ENCODE measurements at places on chromosomes 2 and 18. TPM values are rescaled to one million over a fixed set of nuclear protein-coding genes. Genes with fewer than 3 reads are reported as not detected.
A peak's percentile ranks its signal among the peaks of the same experiment; 100 is the strongest.

RMDN2 gene
- total RNA-seq: 55.6 TPM

ZSWIM2 gene
- total RNA-seq: not detected

IL1A gene
- not detected for total RNA-seq

SP5 gene
- total RNA-seq: 9.2 TPM

DNAJC5G gene
- total RNA-seq: 0.61 TPM

VPS4B gene
- total RNA-seq: 41.2 TPM

SMARCAL1 gene
- 15.3 TPM for total RNA-seq

RAMP1 gene
- 49.1 TPM for total RNA-seq

KCNG3 gene
- total RNA-seq: 9.2 TPM

SYT4 gene
- total RNA-seq: not detected

DNA sequence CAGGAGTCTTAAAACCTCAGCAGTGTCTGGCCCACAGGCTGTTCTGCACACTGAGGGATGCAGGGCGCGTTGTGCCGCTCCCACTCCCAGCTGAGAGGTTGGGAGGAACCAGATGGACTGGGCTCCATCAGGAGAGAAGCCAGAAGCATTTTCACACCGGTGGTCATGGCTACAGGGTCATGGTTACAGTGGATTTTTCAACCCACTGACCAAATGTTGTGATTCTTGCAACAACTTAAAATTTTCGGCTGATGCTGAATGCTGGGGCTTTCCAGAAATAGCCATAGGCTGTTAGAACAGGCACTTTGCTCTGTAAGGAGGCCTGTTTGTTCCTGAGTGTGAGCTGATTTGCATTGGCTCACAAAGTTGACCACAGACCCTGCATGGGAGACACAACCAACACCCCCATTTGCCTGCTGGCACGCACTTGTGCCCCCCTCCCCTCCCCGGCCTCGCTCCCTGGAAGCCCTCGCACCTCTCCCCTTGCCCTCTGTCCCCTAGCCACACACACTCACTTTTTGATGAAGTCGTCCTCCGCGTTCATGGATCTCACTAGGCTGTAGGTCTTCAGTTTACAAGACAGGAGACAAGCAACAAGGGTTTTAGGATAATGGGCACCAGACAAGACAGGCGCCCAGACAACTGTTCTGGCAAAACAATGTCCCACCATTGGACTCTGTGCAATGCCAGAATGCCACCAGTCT, 3.4 kb downstream of the LPIN1 start:
- no peak for DNase-seq

- no peak for DNase-seq
Observed at GRCh38 chr2:180662521-180662920, 317.9 kb upstream of the UBE2E3 start.

DNA sequence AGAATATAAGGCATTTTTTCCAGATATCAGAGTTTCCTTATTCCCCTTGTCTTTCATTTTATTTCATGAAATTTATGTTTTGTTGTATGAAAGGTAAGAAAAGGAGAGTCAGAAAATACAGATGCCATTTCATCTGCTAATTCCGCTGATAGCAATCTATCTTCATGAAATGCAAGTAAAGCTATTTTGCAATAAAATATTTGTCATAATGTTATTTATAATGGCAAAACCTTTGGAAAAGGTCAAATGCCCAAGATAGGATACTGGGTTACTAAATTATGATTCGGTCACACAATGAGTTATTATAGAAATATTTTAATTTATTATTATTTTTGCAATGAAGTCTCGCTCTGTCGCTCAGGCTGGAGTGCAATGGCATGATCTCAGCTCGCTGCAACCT, 124.2 kb downstream of the SPP2 start:
- DNase-seq: no peak

- no peak for DNase-seq
Observed at GRCh38 chr18:11663439-11664029, 25.5 kb upstream of the GNAL start.

GRCh38 chr2:73821227-73821626, 7.5 kb upstream of the STAMBP start:
- no peak for DNase-seq

- DNase-seq: no peak
Observed at GRCh38 chr2:18047213-18047611, 168.7 kb downstream of the KCNS3 start.

- no peak for DNase-seq
Observed at GRCh38 chr2:132804051-132804450, 134.0 kb upstream of the LYPD1 start.

GRCh38 chr18:79515944-79516351, 120.2 kb downstream of the NFATC1 start:
- peak; percentile 6 for DNase-seq

DNA sequence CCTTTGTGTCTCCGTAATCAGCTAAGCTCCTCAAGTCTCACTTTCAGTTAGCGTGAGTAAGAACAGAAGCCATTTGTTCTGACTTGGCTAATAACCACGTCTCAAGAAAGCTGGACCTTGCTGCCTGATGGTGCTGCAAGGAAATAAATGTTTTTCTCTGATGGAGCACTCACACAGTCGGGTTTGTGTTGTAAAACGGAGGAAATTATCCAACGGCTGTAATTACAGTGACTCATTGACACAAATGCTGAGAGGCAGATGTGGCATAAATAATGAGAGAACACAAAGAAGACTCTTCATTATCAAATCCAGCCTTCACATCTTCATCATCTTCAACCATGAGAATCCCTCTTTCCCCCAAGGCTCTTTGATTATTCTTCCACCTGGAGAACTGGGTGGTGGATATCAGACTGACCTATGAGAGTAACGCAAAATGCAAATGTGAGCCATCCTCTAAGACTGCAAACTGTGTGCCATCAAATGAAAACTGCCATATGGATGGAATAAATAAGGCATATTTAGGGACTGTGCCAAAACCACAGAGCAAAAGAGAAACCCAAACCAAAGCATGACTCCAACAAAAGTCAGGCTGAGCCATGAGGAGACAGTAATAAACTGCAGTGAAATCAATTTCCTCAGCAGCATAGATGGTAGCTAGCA, 252.6 kb downstream of the RND3 start:
- no peak for DNase-seq

DNA sequence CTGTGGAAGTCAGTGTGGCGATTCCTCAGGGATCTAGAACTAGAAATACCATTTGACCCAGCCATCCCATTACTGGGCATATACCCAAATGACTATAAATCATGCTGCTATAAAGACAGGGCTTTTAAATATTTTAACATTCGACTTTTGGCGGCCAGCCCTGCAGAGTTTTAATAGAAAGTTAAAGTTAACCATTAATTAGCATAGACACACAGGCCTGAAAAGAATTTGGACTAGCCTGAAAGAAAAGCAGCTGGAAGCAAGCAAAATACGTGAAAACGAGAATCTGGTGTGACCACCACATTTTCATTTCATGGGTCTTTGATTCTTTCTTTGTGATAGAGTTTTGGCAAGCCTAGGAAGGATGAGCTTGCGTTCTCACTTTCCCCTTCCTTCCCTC, 184.0 kb downstream of the SCG2 start:
- DNase-seq: no peak

DNA sequence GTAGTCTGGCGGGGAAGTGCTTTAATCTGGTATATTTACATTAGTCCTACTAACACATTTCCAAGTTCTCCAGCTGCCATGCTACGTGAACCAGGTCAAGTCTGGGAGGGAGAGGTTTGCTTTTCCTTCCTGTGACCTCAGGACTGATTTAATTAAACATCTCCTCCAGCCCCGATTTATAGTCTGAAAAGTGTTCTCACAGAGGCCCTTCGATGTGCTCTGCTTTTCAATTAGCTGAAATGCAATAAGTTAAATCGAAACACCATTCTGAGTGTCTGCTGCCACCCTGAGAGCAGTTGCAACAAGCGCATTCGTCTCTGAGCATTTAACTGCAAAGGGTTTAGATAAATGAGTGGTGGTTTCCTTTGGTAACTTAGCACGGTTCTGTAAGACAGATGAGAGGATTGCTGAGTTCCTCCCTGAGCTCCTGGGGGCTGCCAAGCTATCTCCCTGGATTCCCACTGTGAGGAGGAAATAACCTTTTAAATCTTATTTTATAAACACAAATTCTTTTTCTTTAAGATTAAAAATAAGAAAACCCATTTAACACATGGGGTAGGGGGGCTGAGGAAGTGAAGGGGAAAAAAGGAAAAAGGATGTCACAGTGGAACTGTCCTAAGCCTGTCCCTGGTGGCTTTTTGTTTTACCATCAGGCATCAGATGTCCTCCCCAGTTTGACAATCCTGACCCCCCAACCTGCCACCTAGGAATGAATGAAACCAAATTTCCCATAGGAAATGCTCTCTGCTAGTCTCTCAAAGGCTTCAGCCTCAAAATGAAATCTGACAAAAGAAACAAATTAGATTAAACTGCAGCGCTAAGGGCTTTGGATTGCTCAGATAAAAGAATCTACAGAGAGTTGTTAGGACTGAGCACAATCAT, 56.5 kb upstream of the CREB1 start:
- DNase-seq: peak; percentile 16

DNA sequence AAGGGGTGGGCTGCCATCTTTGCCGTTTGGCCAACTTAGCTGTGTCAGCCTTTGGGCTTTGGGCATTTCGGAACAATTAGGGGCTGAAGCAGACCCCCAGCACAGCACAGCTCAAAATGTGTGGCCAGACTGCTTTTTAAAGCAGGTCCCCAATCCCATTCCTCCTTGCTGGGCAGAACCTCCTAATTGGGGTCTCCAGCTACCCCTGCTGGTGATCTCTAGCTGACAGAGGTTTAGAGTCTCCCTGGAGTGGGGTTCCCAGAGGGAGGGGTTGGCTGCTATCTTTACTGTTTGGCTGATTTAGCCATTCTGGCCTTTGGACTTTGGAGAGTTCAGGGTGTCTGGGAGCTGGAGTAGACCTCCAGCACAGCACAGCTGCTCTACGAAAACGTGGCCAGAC, 71.5 kb upstream of the LHCGR start:
- no peak for DNase-seq

Data from adrenal gland (tissue), 19 donors.